ENCODE measurements at places on chromosomes 16 and 17.

DNA sequence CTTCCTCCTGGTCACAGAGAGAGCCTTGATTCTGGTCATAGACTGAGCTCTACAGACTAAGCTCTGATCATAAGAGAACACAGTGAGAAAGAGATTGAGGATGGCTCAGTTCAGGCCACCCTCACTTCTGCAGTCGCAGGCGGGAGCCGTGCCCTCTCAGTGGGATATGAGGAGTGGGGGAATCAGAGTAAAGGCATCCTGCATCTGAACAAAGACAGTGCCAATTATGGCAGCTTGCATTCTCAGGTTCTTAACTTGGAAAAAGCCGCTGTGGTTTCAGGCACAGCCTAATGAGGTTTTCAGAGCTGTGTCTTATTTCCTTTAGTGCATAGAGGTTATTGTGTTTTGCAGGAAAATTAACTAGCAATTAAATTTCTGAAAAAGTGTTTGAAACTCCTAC, 134.4 kb upstream of the NLRP1 start:
- DNase-seq = no peak

DNA sequence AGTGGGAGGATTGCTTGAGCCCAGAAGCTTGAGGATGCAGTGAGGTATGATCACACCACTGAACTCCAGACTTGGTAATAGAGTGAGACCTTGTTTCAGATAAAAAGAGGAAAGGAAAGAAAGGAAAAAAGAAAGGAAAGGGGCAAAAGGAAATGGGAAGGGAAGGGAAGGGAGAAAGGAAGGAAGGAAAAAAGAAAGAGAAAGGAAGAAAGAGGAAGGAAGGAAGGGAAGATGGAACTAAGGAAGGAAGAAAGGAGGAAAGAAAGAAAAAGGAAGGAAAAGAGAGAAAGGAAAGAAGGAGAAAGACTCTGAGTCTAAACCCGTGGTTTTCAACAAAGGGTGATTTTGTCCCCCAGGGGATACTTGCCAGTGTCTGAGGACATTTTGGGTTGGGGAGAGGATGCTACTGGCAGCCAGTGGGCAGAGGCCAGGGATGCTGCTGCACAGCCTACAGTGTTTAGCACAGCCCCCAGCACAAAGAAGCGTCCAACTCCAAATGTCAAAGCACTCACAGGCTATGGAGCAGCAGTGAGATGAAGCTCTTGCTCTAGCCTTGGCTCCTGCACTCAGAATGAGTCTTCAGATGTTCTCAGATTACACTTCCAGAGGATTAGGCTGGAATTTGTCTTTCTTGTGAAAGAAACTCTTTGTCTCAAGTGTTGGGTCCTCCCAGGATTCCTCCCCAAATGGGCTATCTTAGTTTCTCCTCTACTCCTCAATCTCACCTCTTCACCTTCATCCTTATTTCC, 64.2 kb downstream of the BMERB1 start:
- DNase-seq = no peak

DNA sequence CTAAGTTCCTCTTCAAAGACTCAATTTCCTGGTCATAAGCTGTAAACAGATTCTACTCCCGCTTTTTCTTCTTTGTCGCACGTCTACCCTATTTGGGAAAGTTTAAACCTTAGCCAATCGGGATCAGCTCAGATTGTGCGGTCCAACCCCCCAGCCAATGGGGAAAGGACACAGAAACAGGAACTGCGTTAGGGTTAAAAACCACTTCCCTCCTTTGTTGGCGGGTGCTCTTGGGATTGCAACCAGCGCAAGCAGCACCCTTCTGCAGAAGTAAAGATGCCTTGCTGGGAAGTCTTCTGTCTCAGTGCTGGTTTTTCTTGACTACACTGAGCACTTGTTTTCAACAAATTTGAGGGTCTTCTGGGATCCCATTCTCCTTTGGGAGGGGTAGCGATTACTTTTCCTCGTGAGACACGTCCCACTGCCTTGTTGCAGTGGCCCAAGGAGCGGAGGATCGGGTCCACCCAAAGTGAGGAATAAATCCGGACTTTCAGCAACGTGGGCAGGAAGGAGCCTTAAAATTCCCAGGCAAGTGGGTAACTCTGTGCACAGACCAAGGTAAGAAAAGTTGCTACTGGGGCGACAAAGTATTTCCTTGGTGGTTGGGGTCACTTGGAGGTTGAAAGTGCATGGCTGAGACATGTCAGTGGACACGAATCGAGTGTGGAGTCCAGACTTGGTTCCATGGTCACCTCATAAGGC, 1.0 kb upstream of the YPEL3 start:
- DNase-seq = no peak

DNA sequence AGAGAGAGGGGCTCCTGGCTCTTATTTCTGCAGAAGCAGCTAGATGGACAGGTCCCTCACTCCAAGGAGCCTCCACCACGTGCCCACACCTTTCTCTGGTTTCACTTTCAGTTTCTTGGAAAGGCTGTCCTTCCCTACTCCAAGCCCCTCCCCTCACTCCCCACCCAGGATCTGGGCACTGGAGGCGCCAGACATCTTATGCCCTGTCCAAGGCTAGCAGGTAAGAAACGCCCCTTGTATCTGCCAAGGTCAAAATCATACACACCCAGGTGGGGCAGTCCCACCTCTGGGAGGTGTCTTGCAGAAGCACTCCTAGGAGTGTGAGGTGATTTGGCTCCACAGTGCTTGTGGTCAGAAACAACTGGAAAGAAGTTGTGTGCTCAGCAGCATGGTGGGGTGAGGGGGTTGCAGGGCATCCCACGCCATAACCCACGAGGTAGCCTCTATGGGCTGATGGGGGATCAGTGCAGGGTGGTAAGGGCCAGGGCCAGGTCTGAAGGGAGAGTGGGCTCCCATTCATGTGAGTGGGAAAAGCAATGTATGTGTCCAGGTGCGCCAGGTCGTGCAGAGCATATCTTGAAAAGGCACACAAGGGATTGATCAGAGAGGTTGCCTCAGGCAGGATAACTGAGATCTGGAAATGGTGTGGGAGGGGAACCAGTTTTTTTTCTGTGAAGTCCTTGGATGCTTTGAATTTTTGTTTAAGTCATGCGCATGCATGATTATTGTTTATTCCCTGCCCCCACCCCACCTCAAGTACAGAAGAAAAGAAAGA, 31.8 kb upstream of the PRM1 start:
- DNase-seq = no peak

DNA sequence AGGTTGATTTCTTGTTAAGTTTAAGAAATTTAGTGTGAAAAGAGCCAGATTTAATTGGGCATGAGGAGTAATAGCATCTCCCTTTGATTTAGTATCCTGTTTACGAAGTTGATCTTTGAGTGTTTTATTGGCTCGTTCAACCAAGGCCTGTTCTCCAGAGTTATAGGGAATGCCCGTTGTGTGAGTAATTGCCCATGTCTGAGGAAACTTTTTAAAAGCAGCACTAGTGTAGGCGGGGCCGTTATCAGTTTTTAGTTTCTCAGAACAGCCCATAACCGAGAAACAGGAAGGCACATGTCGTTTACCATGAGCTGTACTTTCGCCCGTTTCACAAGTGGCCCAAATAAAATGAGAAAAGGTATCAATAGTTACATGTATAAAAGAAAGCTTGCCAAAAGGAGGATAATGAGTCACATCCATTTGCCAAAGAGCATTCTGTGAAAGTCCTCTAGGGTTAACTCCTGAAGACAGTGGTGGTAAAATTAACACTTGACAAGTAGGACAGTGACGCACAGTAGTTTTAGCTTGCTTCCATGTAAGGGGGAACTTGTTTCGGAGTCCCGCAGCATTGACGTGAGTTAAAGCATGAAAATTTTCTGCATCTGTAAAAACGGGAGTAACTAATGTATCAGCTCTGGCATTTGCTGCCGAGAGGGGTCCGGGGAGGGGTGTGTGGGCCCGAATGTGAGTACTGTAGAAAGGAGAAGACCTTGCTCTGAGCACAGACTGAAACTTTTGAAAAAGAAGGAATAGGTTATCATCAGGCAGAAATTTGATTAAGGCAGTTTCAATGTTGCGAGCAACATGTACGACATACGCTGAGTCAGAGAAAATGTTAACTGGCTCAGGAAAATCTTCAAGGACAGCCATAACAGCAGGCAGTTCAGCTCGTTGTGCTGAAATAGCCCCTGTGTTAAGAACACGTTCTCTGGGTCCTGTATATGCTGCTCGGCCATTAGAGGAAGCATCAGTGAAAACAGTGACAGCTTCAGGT, 18.5 kb upstream of the KCTD5 start:
- peak; percentile 34 for DNase-seq

GRCh38 chr17:57606111-57606875, 138.8 kb downstream of the CCDC182 start:
- no peak for DNase-seq

- no peak for DNase-seq
Measured at GRCh38 chr17:38742411-38743308, 5.5 kb downstream of the PCGF2 start.

GRCh38 chr16:56269811-56270684, 78.8 kb downstream of the GNAO1 start:
- DNase-seq = no peak

GRCh38 chr16:68936736-68937631, 93.7 kb downstream of the TANGO6 start:
- DNase-seq = no peak

DNA sequence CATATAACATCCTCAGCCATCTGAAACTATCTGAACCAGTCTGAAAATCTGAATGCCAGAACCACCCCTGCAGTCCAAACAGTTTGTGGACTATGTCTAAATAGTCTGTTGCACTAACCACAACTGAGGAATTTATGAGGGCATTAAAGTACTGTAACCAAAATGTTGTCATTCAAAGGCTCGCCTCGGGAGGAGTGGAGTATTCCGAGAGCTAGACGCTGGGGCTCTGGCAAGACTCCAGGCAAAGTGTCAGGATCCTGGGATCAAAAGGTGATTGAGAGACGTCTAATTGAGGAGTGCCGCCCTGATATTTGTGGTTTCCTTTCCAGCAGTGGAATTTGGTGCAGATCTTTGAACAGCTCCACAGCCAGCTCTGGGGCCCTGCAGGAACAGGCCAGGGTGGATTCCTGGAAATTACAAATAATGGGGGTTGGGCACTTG, 142.9 kb upstream of the MYOCD start:
- no peak for DNase-seq

- DNase-seq = no peak
Measured at GRCh38 chr17:37827905-37828650, 83.2 kb upstream of the HNF1B start.

- DNase-seq = no peak
Measured at GRCh38 chr17:50213026-50214022, 11.9 kb upstream of the COL1A1 start.

DNA sequence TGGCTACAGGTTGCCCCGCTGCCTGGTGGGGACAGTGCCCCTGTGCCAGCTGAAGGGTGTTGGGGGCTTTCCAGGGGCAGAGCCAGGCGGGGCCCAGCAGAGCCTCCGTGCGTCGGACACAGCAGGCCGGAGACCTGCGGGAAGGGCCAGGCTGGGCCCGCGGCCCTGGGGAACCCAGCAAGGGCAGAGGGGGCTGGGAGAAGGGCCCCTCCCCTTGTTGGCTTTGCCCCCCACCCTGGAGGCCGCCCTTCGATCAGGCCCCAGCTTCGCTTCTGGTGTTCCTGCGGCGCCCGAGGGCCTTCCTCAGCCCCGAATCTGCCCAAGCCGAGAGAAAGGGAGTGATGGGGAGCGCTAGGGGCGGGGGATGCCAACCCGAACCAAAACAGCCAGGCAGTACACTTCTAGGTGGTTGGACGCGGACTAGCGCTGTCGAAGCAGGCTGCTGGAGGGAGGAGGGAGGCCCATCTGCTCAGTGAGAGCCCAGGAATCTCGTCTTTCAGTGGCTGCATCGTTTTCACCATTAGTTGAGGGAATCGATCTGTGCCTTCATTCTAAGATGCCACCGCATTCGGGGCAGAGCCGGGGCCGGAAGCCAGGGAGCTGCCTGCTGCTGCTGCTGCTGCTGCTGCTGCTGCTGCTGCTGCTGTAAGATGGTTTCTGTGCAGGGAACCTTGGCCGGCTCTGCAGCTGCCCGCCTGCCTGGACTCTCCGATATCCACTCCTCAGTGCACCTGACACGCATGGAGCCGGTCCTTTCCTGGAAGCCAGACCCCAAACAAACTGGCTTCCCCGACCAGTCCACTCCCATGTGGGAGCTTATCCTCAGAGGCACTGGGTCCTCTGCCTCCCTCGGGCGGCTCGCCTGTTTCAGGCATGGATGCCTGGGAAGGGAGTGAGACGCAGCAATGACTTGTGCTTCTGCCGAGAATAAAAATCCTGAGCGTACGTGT, 1.7 kb downstream of the JPH3 start:
- no peak for DNase-seq

DNA sequence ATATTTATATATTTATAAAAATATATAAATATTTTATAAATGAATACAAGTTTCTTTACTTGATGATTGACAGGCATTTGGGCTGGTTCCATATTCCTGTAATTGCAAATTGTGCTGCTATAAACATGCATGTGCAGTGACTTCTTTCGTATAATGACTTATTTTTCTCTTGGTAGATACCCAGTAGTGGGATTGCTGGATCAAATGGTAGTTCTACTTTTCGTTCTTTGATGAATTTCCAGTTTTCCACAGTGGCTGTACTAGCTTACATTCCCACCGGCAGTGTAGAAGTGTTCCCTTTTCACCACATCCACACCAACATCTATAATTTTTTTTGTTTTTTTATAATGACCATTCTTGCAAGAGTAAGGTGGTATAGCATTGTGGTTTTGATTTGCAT, 7.8 kb downstream of the ACSM2B start:
- no peak for DNase-seq

DNA sequence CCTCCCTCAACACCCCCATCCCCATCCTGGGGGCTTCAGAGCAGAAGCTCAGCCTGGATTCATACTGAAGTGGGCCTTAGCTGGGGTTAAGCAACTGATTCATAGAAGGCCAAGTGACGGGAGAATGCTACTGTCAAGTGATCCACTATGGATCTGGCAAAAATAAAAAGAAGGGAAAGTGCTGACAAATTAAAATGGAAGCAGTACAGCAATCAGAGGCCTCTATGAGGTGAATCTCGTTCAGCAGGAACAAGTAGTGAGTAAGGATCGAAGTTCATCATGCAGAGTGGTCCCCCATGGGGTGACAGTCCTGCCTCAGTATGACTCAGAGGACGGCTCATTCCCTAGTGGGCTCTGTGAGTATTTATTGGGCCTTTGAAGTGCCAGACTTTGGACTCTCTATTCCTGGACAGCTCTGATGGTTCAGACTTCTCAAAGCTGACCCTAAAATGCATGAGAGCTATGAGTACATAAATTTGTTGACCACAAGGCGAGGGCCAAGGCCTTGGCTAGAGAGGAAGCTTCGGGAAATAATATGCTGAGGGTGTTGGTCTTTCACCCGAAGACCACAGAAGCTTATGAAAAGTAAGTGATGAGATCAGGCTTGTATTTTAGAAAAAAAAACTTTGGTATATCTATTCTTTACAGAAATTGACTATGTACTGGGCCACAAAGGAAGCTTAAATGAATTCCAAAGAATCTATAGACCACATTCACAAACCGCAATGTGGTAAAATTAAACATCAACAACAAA, 5.3 kb upstream of the NSMCE1 start:
- no peak for DNase-seq

Measured in stimulated activated CD4-positive, alpha-beta T cell treated with anti-CD3 and anti-CD28 coated beads, TNF-alpha, amount 100 ng/mL, for 24 hours (primary cell).